ENCODE measurements at places on chromosomes 16 and 17.

GRCh38 chr17:78366109-78366848, 6.4 kb upstream of the SOCS3 start:
- DNase-seq: no peak

GRCh38 chr16:88815901-88816589, 4.3 kb upstream of the APRT start:
- peak; percentile 66 for DNase-seq

DNA sequence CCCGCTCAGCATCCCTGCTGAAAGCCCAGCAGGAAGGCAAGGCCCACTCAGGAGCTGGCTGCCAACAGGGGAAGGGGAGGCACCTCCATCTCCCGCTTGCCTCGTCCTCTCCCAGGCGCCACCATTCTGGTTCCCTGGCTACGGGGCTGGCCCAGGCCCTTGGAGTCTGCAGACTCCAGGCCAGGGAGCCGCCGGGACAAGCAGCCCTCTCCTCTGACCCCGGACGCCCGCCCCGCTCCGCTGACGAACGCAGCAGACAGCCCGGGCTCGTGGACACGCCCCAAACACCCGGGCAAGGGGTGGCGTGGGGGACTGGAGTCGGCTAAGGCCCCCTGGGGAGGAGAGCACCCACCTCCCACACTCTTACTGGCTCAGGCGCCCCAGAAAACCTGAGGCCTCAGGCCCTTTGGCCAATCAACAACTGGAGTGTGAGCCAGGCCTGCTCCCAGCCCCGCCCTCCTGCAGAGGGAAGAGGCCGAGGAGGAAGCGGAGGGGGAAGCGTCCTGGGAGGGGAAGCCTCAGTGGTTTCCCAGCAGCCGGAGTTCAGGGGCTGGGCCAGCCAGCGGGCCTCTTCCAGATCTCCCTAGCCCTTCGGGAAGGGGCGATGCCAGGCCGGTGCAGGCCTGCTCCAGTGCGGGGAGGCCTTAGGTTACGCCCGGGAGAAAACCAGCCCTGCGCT, 4.2 kb downstream of the MNT start:
- DNase-seq: peak; percentile 58

GRCh38 chr16:50887500-50888298, 145.8 kb downstream of the CYLD start:
- DNase-seq: no peak

DNA sequence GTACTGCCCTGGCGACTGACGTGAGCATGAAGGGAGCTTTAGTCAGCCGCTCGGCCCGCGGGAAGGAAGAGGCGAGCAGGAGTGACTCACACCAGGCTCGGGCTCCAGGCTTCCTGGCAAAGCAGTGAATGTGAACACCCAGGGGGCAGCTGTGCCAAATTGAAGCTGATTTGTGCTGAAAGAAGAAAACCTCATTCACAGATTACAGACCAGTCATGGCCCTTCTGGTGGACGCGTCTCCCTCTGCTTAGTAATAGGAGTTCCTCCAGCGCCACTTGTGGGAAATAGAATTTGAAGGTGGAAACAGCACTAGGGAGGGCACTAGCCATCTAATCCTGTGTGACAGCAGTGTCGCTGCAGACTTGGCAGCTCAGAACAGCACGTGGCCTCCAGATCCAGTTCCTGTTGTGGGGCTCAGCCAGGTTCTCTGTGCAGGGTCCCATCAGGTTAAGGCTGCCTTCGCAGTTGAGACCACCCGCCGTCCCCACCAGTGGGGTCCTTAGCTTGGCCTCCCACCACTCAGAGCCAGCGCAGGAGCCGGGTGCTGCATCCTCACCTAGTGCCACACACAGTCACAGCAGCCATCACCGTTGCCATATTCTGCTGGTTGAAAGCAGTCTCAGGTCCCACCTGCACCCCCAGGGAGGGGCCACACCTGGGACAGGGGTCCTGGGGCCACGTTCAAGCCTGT, 164.5 kb upstream of the CHMP6 start:
- peak; percentile 68 for DNase-seq

DNA sequence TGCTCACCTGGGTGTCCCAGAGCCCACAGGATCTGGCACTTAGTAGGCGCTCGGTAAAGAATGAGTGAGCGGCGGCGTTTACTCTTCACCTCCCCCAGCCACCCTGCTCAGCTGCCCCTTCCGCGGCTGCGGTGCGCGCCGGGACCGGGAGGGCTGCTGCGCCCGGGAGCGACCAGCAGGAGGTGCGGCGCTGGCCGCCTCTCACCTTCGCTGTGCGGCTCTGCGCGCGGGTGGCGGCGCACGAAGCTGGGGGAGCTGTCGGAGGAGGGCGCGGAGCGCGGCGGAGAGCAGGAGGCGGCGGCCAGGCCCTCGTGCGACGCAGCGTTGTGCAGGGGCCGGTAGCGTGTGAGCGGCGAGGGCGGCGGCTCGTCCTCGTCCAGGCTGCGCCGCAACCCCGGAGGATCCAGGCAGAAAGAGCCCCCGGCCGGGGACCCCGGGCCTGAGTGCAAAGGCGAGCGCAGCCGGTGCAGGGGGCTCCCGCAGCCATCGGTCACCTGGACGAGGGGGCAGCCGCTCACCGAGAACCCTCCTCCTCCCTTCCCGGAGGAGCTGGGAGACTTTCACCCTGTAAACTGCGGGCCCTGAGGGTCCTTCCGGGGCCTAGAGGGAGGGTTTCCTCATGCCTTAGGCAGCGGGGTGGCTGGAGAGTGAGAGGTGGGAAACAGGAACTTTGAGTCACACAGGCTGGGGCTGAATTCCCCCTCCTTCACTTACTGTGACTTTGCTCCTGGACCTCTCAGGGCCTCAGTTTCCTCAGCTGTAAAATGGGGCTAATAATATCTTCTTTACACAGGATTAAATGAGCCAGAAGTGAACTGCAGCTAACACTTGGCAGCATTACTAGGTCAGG, 12.5 kb downstream of the SAMD14 start:
- peak; percentile 49 for DNase-seq

- peak; percentile 30 for DNase-seq
These were observed 40.6 kb upstream of the HAS3 start for GRCh38 chr16:69064764-69065313.

DNA sequence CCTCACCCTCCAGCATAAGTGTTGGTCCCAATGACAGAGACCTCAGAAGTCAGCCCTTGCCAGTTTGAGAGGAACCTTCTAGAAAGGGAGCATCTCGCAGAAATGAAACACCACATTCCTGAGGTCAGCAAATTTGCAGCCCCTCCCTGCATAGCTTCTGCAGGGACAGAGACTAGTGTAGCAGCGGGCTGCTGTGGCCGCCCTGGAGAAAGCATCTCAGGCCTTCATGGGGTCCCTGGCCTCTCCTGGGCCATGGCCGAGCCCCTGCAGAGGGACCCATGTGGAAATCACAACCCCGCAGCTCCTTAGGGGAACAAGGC, 11.4 kb downstream of the HS3ST6 start:
- DNase-seq: no peak

DNA sequence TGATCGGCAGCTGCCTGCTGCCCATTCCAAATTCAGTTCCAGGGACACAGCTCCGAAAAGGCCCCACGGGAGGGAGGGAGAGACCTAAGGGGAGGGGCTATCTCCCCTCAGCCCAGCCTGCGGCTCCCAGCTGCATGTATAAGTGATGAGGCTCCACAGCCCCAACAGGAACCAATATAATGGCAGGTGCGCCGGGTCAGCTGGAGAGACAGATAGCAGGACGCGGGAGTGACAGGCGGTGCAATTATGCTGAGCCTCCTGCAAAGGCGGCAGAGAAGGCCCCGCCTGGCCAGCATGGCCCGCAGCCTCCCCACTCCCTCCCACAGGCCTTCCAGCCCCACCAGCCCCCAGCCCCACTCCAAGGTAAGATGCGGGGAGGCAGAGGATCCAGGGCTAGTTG, 8.1 kb upstream of the C1QL1 start:
- no peak for DNase-seq

Measured in brain (organoid and tissue), 16 donors.